ENCODE measurements at places on chromosomes 11 and 22. TPM values are rescaled to one million over a fixed set of nuclear protein-coding genes. Genes with fewer than 3 reads are reported as not detected.

- no peak for DNase-seq
These were observed 342.7 kb downstream of the TENM4 start for GRCh38 chr11:79098146-79098545.

- no peak for DNase-seq
These were observed 177.1 kb upstream of the RAG2 start for GRCh38 chr11:36775130-36775529.

DNA sequence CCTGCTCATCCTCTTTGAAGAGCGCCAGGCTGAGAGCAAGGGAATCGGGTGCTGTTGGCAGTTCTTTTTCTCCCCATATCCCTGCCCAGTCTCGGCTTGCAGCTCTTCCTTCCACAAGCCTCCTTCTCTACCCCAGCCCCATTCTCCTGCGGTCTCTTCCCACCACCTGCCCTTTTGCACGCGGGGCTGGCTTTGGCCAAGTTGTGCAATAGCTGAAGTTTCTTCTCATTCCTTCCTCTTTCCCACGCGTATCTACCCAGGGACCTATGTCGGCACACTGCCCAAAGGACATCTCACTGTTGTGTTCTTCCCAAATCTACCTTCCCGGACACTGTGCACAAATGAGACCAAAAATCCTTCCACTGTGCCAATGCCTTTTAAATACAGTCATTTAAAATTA is 22.3 kb upstream of the HTR3A start:
- DNase-seq, result no peak

GRCh38 chr11:126305699-126306098 is 1.8 kb downstream of the DCPS start:
- no peak for DNase-seq

GRCh38 chr22:47205554-47205953 is 443.1 kb downstream of the TBC1D22A start:
- no peak for DNase-seq

DNA sequence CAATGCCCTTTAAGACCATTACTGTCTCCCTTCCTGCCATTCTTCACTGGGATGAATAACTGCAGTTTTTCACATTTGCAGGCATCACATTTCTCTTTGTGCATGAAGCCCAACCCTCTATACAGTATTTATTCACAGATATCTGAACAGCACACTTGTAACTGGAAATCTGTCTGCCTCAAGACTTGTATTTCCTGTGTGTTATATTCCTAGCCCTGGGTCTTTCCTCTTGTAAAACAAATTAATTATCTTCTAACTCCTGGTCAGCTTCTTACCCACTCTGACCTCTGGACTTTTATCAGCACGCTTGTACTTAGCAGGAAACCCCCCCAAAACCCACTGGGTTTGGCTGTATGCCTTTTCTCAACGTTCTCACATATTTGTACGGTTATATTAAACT is 2.0 kb downstream of the CSRP3 start:
- peak; percentile 44 for DNase-seq

- no peak for DNase-seq
These were observed 156.0 kb downstream of the PKNOX2 start for GRCh38 chr11:125320347-125321076.

GRCh38 chr11:69414773-69415187 is 66.7 kb upstream of the LINC01488 start:
- DNase-seq, result no peak

DNA sequence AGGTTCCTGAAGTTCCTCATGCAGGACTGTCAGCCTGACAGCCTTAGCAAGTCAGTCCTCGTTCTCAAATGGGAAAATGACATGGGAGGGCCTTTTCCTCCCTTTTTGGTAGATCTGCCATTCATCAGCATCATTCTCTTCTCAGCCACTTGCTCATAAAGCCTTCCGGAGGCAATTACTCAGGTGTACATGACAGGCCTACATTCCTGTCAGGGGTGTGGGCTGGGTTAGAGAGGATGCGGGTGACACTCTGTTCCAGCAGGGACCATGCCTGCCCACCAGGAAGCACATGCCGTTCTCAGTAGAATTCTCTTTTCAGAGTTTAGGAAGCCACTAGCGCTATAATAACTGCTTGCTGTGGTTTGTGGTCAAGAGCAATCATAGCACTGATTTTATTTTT is 24.2 kb upstream of the ANKK1 start:
- no peak for DNase-seq

- no peak for DNase-seq
These were observed 15.2 kb downstream of the PRR33 start for GRCh38 chr11:1876361-1877063.

DNA sequence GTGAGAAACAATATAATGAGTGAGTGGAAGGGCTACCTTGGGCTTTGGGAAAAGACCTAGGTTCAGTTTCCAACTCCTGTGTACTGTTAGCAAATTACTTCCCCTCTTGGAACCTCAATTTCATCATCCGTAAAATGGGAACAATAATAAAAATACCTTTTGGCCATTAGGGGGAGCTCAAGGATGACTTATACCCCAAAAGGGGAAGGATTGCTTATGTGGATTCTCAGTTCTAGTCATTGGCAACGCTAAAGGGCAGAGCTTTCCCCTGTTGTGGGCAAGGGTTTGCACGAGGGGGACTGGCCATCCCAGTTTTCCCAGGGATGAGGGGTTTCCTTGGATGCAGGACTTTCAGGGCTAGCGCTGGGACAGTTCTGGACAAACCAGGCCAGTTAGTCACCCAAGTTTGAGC is 3.1 kb upstream of the COMMD9 start:
- peak; percentile 11 for DNase-seq

GRCh38 chr11:11626128-11626527 is 4.3 kb upstream of the GALNT18 start:
- no peak for DNase-seq

Gene CCDC89
- total RNA-seq, result not detected

Gene NNMT
- total RNA-seq, result 133 TPM

Gene CFAP300
- total RNA-seq, result not detected
